ENCODE measurements at places on chromosomes 3 and 15. TPM values are rescaled to one million over a fixed set of nuclear protein-coding genes. Genes with fewer than 3 reads are reported as not detected.

SPINK8 gene
- not detected for total RNA-seq

CLDN16 gene
- total RNA-seq = 29.7 TPM

GUCA1C gene
- 0.23 TPM for total RNA-seq

NMNAT3 gene
- total RNA-seq = 2.5 TPM

TF gene
- total RNA-seq = not detected

SPCS1 gene
- total RNA-seq = 212 TPM

CCR1 gene
- total RNA-seq = not detected

GOLGA8K gene
- not detected for total RNA-seq

WDR72 gene
- total RNA-seq = 2.3 TPM

SH2D7 gene
- not detected for total RNA-seq

TUSC7 gene
- total RNA-seq = not detected
